ENCODE measurements at places on chromosomes 2 and 18. TPM values are rescaled to one million over a fixed set of nuclear protein-coding genes. Genes with fewer than 3 reads are reported as not detected.

DNA sequence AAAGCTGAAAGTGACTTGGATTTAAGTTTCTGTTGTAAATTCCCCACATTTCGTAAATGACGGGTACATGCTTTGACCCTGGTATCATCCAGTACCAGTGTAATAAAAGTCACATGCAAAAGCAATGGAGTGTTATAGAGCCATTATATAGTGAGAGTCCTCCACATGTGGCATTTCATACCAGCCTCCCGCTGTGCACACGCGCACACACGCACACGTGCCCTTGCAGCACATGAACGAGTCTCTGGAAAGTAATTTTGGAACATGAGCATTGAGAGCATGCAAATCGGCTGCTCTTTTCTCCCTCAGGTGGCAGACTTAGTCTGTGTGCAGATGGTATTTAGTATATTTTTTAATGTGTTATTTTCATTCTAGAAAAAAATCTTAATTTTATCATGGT lies 198.1 kb downstream of the ZNF407 start:
- DNase-seq, result no peak

- DNase-seq, result no peak
These were observed 46.3 kb downstream of the QPCT start for GRCh38 chr2:37390777-37391176.

- no peak for DNase-seq
These were observed 94.6 kb upstream of the SCG2 start for GRCh38 chr2:223696719-223697118.

- no peak for DNase-seq
These were observed 314.8 kb downstream of the TSN start for GRCh38 chr2:122070241-122070731.

GRCh38 chr2:187567126-187567525 lies 12.9 kb upstream of the TFPI start:
- DNase-seq, result no peak

- no peak for DNase-seq
These were observed 168.3 kb downstream of the ASB1 start for GRCh38 chr2:238594796-238595749.

C2orf74 gene
- total RNA-seq, result 8.0 TPM

C2orf80 gene
- not detected for total RNA-seq
